B cell (primary cell): ENCODE measurements at places on chromosomes 7 and 10. TPM values are rescaled to one million over a fixed set of nuclear protein-coding genes. Genes with fewer than 3 reads are reported as not detected.
A peak's percentile ranks its signal among the peaks of the same experiment; 100 is the strongest.

DNA sequence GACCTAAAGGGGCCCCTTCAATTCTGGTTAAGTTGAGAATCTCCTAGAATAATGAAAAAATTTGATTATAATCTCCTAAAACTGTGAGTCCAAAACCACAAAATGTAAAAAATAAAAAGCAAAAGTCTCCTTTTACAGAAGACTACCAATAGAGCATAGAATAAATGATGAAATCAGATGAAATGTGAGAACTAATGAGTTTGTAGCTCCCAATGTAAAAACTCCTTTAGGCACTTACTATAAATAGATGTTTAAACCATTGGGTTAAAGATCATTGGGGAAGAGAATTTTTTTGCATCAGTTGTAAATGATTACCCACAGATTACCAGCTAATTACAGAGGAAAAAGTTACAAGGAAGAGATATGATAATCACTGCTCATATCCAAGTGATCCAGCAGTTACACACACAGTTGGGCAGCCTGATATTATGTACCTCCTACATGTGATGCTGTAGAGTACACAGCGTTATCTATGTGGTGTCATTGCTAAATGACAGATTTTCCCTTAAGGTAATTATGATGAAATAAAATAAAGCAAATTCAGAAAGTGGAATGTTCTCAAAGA is 282.7 kb upstream of the SEMA3D start:
- H3K36me3 ChIP-seq: no peaks in the 10 kb centered on the region
- no peak overlapping the region for H3K27ac ChIP-seq
- no peaks in the 10 kb centered on the region for H3K4me1 ChIP-seq

DNA sequence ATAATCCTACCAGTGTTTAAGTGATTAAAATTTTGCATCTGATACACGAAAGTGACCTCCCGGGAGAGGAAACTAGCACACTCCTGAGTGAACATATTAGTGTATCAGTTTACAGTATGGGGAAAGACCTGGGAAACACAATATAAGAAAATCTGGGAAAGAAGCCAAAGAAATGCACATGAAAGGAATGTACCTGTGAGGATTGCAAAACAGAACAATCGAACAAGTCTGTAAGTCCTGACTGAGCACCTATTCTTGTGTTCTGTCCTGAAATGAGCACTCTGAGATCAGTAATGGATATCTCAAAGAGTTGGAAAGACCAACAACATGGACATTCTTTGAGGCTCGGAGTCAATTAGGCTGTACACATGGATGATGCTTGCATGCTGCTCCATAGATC is 554.7 kb downstream of the SORCS3 start:
- H3K36me3 ChIP-seq: no peaks in the 10 kb centered on the region
- H3K27me3 ChIP-seq: no peaks in the 10 kb centered on the region
- DNase-seq: no peak
- H3K4me3 ChIP-seq: no peak overlapping the region
- no peak overlapping the region for H3K27ac ChIP-seq
- no peaks in the 10 kb centered on the region for H3K4me1 ChIP-seq

The CAV2 gene
- not detected in 2 replicates for polyA plus RNA-seq

The STEAP1 gene
- polyA plus RNA-seq: not detected in 2 replicates

The ADAM12 gene
- polyA plus RNA-seq: 0.01 and 0.04 TPM in 2 replicates

The OPN1SW gene
- not detected in 2 replicates for polyA plus RNA-seq

DNA sequence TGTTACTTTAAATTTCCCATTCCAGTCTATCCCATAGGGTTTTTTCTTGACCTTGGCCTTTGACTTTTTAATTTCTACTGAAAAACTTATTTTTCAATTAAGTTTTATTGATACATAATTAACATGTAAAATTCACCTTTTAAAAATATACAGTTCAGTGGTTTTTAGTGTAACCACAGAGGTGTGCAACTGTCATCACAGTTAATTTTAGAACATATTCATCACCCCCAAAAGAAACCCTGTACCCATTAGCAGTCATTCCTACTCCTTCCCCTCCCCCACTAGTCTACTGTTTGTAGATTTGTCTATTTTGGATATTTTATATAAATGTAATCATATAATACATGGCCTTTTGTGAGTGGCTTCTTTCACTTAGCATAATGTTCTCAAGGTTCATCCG is 96.5 kb upstream of the GJD4 start:
- H3K4me3 ChIP-seq: no peak overlapping the region
- DNase-seq: no peak
- peaks cover 39% of the 10 kb centered on the region for H3K4me1 ChIP-seq

The SLC16A12 gene
- polyA plus RNA-seq: not detected in 2 replicates

- no peak for DNase-seq
Measured at GRCh38 chr10:75876710-75877109, 445.3 kb downstream of the LRMDA start.

GRCh38 chr7:133859231-133859630 is 267.9 kb upstream of the LRGUK start:
- H3K27me3 ChIP-seq: no peaks in the 10 kb centered on the region
- DNase-seq: no peak
- no peaks in the 10 kb centered on the region for H3K4me1 ChIP-seq
- H3K27ac ChIP-seq: no peak overlapping the region
- H3K4me3 ChIP-seq: no peak overlapping the region
- no peaks in the 10 kb centered on the region for H3K36me3 ChIP-seq

GRCh38 chr10:31751051-31751737 is 177.4 kb downstream of the ARHGAP12 start:
- H3K27ac ChIP-seq: no peak overlapping the region
- H3K36me3 ChIP-seq: no peaks in the 10 kb centered on the region
- H3K4me3 ChIP-seq: no peak overlapping the region
- peaks cover 4% of the 10 kb centered on the region for H3K4me1 ChIP-seq
- no peak for DNase-seq
- no peaks in the 10 kb centered on the region for H3K27me3 ChIP-seq

The PKD2L1 gene
- 0.37 and 0.48 TPM in 2 replicates for polyA plus RNA-seq

The TUBAL3 gene
- polyA plus RNA-seq: not detected in 2 replicates

DNA sequence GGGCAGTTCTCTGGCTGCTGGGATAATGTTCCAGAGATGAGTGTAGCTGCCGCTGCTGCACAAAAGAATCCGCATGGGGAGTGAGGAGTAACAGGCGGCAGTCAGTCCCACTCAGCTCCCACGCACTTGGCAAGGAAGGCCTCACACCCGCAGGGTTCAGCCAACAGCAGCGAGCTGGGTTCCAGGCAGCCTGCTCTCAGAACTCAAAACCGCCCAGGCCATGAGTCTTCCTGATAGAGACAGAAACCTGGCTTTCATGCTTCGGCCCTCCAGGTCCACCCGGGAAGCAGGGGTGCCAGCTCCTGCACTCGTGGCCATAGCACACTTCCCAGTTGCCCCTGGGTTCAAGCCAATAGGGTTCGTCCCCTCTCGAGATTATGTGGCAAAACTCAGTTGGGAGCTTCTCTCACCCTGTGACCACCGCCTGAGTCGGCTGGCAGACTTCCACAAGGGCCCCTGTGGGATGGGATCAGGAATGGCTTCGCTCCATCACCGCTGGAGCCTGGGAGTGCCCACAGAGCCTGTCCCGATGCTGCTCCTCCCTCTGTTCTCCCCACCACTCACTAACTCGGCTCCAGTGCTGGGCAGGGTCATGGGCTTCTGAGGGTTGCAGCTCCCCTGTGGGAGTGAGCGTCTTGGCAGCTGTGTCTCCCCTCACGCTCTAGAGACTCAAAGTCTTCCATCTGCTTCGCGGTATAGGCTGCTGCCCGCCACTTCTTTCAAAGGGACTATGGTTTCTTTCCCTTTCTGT is 20.6 kb downstream of the CLRN3 start:
- H3K36me3 ChIP-seq: no peaks in the 10 kb centered on the region
- no peak overlapping the region for H3K27ac ChIP-seq
- DNase-seq: no peak
- no peak overlapping the region for H3K4me3 ChIP-seq
- peaks cover 8% of the 10 kb centered on the region for H3K27me3 ChIP-seq
- no peaks in the 10 kb centered on the region for H3K4me1 ChIP-seq

GRCh38 chr7:70657989-70658632 is 473.8 kb upstream of the GALNT17 start:
- DNase-seq: no peak
- no peaks in the 10 kb centered on the region for H3K4me1 ChIP-seq

DNA sequence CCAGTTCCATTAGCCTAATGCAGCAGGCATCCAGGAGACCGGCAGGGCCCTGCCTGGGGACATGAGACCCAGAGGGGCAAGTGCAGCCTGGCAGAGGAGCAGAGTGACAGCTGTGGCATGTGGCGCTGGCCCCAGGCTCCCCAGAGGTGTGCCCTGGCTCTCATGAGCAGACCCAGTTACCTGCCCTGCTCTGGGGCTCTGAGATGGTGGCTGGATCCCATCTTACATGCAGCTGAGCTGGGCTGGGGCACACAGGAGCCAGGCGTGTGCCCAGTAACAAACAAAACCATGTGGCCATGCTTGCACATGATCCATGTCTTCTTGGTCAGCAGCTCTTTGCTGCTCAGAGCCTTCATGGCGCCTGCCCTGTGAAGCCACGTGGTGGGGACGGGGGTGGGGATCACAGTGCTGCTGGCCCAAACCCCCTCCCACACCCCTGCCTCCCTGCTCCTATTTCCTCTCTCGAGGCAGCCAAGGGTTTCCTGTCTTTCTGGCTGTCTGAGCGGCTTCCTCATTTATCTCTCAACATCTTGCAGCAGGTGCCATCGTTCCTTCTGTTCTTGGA is 40.3 kb upstream of the GTF2I start:
- H3K36me3 ChIP-seq: no peaks in the 10 kb centered on the region
- H3K27ac ChIP-seq: peak overlapping the region; percentile 66
- peak; percentile 56 for DNase-seq
- H3K4me1 ChIP-seq: peaks cover 23% of the 10 kb centered on the region

DNA sequence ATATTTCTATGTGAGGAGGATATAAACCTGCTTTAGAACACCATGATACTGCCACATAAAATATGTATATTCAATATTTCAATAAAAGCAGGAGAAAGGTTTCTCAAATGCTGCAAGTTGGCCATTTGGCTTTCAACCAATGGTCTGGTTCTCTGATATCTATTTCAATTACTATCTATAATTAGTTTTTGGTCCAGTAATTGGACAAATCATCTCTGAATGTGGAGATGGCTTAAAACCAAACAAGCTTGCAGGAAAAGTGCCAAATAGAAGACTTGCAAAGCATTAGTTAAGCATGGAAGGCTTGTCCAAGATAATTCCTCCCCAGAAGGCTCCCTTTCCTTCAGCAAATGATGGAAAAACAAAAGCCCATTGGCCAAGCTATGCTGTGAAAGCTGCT is 140.1 kb downstream of the CPEB3 start:
- no peak overlapping the region for H3K4me3 ChIP-seq
- H3K27ac ChIP-seq: no peak overlapping the region
- no peak for DNase-seq
- peaks cover 13% of the 10 kb centered on the region for H3K4me1 ChIP-seq
- H3K27me3 ChIP-seq: no peaks in the 10 kb centered on the region

The GPR37 gene
- polyA plus RNA-seq: not detected in 2 replicates

The PDE6C gene
- polyA plus RNA-seq: not detected in 2 replicates

- no peak for DNase-seq
- no peak overlapping the region for H3K4me3 ChIP-seq
- H3K36me3 ChIP-seq: no peaks in the 10 kb centered on the region
- no peaks in the 10 kb centered on the region for H3K4me1 ChIP-seq
- peaks cover 4% of the 10 kb centered on the region for H3K27me3 ChIP-seq
Measured at GRCh38 chr10:10942441-10942840, 75.2 kb upstream of the CELF2 start.

GRCh38 chr10:114995468-114996247 is 57.7 kb downstream of the TRUB1 start:
- no peaks in the 10 kb centered on the region for H3K27me3 ChIP-seq
- no peak overlapping the region for H3K27ac ChIP-seq
- no peaks in the 10 kb centered on the region for H3K36me3 ChIP-seq
- no peak overlapping the region for H3K4me3 ChIP-seq
- H3K4me1 ChIP-seq: no peaks in the 10 kb centered on the region

DNA sequence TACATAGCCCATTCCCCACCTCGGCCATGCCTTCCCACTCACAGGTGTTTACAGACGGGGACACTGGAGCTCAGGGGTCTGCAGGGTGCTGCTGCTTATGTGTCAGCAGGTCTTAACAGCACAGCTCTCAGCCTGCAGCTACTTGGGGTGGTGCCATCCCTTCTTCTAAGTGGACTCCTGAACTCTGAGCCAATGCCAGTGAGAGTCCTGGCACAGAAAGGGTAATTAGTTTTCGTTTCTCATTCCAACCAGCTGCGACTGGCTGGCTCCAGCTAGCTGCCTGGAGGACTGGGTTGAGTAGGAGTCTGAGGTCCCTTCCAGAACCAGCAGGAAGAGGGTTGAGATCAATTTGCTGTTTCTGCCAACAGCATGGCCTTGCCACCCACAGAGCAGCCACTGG is 88.3 kb upstream of the AGK start:
- H3K27ac ChIP-seq: no peak overlapping the region
- H3K4me1 ChIP-seq: no peaks in the 10 kb centered on the region
- no peaks in the 10 kb centered on the region for H3K27me3 ChIP-seq
- H3K4me3 ChIP-seq: no peak overlapping the region

GRCh38 chr10:125034675-125035074 is 92.8 kb downstream of the ZRANB1 start:
- no peak overlapping the region for H3K27ac ChIP-seq
- DNase-seq: no peak
- H3K4me1 ChIP-seq: no peaks in the 10 kb centered on the region

DNA sequence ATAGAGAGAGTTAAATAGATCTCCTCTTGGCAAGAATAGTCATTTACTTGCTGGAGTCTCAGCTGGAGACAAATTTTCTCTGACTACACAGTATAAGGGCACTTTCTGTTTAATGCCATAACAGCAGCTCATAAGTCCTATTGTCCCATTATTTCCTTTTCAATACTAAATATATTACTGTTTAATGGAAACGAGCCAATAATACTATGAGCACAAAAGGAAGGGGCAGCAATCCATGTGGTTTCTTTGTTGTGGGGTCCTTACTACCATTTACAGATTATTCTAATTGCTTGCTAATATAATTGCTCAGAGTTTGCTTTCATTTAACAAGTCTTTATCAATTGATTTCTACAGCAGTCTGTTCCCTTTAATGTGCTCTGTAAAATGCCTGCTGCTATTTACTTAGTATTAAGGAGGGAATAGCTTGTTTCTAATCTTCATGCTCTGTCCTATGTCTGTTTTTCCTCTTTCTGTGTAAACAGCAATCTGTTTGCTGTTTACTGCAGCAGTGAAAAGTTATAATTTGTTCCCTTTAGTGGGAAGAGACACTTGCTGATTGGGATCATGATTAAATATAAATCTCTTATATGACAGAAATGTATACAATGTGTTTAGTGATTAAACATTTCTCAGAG is 296.2 kb upstream of the SMIM30 start:
- DNase-seq: no peak
- H3K4me1 ChIP-seq: no peaks in the 10 kb centered on the region
- H3K4me3 ChIP-seq: no peak overlapping the region
- no peaks in the 10 kb centered on the region for H3K27me3 ChIP-seq

The ZNF804B gene
- not detected in 2 replicates for polyA plus RNA-seq

The CDHR1 gene
- polyA plus RNA-seq: 0.27 and 0.31 TPM in 2 replicates

DNA sequence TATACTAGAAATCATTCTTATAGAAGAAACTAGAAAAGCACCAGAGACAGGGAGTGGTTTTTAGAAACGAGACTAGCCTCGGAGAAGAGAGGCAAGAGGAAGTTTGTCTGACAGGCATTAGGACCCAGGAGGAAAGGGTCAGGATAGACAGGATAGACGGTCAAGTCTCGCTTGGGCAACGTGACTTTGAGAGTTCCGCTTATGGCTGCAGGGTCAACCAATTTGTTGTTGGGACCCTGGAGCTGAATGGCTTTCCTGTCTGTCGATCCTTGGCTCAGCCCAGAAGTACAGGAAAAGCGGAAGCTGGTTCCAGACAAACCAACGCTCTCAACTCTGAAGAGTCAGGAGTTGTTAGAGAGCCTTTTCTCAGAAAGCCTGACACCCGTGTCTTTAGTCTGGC is 191.2 kb downstream of the FZD1 start:
- no peak for DNase-seq
- no peak overlapping the region for H3K27ac ChIP-seq
- H3K4me1 ChIP-seq: no peaks in the 10 kb centered on the region
- no peaks in the 10 kb centered on the region for H3K27me3 ChIP-seq

GRCh38 chr10:15395935-15396334 is 24.8 kb upstream of the FAM171A1 start:
- no peaks in the 10 kb centered on the region for H3K4me1 ChIP-seq
- no peak for DNase-seq
- H3K36me3 ChIP-seq: no peaks in the 10 kb centered on the region
- no peaks in the 10 kb centered on the region for H3K27me3 ChIP-seq
